Fibroblast of skin of right quadriceps (primary cell): ENCODE measurements at places on chromosomes 12 and 14.

DNA sequence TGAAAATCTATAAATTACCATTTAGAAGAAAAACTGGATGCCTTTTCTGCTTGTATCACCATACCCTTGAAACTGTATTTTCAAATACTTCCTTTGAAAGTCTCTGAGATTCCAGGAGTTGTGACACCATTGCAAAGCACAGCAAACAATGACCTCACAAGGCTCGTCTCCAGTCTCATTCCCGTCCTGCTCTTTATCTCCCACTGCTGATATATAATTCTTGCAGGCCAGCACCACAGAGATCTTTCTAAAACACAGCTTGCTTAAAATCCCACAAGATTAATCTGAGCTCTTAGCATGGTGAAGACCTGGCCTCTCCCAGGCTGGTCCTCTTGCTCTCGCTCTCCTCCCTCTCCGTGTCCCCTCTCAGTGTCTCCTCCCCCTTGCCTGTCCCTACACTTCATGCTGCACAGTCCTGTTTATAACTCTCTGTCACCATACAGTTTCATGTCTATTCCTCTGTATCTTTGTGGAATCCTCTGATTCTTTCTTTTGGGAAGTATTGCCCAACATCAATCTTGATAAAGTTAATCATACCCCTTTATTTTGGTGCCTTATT, 51.8 kb downstream of the ZFYVE21 start:
- DNase-seq, result no peak

DNA sequence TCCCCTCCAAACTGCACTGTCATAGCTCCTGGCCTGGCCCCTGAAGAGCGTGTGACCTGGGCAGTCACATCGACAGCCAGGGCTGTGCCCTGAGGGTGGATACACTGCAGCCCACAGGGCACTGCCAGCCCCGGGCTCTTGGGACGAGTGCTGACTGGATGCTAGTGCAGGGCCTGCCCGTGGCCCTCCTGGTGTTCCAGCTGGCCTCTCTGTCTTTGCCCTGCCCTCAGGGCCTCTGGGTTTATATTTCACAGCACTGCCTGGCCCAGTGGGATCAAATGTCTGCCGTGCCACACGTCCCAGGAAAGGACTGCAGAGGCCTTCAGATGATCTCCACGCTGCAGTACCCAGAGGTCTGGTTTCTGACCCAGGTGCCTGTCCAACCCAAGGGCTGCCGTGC, 10.1 kb upstream of the CCDC197 start:
- no peak for DNase-seq

DNA sequence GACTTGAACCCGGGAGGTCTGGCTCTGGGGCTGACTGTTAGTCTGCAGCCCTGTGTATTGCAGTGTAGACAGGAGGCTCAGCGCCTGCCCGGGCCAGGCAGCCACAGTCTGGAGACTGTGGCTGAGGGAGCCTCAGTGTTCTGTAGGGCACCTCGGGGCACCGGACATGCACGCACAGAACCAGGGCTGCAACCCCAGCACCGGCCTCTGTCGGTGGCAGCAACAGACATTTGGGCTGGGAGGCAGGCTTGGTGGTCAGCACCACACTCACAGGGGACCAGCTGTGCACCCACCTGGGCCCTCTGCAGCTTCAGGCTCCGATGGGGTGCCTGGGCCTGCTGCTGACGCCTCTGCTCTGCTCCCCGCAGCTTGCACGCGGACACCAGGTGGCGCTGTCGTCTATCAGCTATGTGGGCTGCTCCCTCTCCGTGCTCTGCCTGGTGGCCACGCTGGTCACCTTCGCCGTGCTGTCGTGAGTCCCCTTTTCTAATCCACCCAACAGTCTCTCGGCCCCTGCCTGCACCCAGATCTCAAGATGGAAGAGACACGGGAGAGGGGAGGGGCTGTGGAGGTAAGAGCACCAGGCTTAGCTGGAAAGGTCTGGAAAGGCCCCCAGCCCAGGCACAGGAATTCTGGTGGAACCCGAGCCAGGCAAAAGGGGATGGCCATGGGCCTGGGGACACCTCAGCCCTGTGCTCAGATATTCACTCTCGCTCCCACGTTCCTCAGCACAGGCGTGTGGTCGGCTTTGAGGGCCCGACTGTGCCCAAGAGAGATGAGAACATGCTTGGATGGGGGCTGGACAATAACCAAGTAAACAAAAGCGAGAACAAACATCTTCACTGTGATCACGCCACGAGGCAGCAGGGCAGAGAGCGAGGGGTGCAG, 151.0 kb downstream of the ADGRD1 start:
- peak; percentile 62 for DNase-seq

GRCh38 chr14:104977681-104978653, at the start of gene AHNAK2:
TSS of gene AHNAK2 (minus strand) at chr14:104978374. CDS start at chr14:104978237, 137 bp downstream.
- DNase-seq, result peak; percentile 61

DNA sequence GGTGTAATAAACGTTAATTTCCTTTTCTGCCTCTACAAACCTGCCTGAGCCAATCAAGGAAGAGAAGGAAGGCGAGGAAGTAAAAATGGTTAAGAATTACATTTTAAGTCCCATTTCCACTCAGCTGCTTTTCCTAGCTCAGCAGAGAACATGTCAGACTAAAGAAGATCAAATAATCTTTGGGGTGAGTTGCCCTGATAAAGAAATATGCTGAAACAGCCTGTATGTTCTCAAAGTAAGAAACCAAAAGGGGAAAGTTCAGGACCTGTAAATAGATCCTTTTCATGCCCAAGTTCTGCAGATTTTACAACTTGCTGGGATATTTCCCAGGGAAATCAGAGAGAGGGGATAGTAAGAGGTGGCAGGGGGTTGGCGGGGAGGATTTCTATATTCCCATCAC, 55.5 kb downstream of the PHLDA1 start:
- DNase-seq, result no peak

GRCh38 chr12:48954841-48955501, 2.3 kb downstream of the ARF3 start:
- no peak for DNase-seq

DNA sequence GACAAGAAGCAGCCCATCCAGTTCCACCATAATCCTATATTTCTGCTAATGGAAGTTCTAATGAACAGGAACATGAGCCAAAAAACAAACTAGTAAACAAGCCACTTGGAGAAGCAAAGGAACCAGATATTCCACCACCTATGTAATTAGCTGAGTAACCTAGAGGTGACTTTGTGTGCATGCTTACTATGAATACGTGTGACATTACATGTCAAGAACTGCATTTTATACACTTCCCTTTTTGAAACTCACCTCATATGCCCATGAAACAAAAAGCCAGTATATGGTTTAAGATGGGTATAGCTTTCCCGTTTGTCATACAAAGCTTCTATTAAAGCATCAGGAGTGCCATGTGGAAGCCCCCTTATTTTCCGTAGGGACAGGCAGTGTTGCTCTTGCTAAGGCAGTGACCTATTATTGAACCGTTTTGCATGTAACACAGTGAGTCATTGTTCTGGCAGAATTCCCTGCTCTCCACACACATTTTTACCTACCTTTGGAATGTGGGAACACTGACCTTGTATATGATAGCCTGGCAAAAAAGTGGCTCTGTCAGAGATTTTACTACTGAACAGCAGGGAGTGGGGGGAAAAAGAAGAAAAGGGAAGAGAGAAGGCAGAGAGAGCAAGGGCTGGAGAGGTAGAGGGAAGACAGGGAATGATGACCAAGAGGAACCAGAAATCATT, 34.8 kb upstream of the FRMD6 start:
- DNase-seq, result peak; percentile 98

GRCh38 chr12:131818821-131819585, 9.2 kb upstream of the MMP17 start:
- no peak for DNase-seq

- DNase-seq, result no peak
Observed at GRCh38 chr12:83168751-83169150, 482.0 kb downstream of the TMTC2 start.

DNA sequence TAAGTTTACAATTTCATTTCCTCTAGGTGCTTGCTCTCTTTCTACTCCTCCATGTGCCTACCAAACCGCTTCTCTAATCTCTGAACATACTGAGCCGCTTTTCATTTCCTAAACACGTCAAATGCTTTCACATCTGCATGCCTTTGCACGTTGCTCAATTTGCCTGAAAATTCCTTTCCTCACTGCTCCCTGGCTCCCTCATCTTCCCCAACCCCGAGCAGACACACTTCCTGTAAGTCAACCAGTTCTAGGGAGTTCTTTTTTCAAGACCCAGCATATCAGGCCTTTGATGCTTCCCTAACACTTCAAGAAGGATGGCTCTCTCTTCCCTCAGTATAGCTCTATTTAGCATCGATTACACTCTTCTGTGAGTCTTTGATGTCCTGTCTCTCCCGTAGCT, 50.3 kb downstream of the LMO3 start:
- DNase-seq, result peak; percentile 34

GRCh38 chr14:75295061-75295461, 16.4 kb downstream of the FOS start:
- peak; percentile 92 for DNase-seq

DNA sequence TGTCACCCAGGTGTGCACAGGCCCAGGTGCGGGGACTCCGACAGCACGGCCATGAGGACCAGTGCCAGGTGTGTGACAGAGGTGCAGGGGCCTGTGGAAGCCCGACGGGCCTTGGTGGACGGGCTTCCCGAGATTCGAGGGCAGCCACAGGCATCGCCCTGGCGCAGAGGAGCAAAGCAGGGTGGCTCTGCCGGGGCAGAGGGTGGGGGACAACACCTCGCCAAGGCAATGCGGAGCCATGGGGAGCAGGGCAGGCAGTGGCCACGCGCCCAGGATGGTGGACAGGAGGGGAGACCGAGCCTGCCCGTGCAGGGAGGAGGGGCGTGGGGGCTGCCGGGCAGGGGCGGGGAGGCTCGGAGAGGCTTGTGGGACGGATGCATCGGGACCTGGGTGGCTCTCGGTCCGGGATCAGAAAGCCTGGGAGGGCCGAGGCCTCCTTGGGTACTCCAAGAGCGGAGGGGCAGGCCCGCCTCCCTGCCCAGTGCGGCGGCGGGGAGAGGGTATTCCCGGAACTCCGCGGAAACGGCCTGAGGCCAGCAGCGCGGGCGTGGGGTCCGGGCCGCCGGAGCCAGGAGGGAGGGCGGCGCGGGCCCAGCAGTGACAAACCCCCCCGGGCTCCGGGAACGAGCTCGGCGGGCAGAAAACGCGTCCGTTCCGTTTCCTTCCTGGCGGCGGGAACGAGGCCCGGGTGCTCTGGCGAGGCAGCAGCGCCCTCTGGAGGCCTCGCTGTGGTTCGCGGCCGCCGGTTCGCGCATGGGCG, 1.6 kb downstream of the TMEM121 start:
- peak; percentile 73 for DNase-seq

DNA sequence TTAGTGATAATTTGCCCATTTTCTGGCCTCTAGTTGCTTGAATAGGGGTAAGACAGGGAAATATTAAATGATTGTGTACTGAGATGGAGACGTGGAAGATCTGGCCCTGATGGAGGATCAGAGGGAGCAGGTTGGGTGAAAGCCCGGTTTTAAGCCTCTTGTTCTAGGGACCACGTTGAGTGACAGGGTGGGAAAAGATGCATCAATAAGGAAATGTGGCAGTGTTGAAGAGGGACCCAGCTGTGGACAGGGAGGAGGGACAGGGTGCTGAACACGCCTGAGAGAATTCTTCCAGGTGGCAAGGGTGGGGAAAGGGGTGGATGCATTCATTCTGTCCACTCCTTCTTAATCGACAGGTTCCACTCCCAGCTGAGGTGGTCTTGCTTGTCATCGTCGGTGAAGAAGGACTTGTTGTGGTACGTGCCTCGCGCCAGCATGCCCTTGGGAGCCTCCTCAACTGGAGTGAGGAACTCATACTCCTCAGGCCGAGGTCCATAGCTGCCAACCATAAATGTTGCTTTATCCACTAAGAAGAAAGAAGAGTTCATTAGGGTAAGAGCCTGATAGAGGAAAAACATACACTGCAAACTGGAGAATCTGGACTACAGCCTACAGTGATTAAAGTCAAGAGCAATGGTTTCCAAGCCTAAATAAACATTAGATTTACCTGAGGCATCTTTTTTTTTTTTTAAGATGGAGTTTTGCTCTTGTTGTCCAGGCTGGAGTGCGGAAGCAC, 4.0 kb upstream of the ERP27 start:
- DNase-seq, result no peak

- no peak for DNase-seq
Observed at GRCh38 chr12:45354399-45354798, 138.5 kb downstream of the ANO6 start.

DNA sequence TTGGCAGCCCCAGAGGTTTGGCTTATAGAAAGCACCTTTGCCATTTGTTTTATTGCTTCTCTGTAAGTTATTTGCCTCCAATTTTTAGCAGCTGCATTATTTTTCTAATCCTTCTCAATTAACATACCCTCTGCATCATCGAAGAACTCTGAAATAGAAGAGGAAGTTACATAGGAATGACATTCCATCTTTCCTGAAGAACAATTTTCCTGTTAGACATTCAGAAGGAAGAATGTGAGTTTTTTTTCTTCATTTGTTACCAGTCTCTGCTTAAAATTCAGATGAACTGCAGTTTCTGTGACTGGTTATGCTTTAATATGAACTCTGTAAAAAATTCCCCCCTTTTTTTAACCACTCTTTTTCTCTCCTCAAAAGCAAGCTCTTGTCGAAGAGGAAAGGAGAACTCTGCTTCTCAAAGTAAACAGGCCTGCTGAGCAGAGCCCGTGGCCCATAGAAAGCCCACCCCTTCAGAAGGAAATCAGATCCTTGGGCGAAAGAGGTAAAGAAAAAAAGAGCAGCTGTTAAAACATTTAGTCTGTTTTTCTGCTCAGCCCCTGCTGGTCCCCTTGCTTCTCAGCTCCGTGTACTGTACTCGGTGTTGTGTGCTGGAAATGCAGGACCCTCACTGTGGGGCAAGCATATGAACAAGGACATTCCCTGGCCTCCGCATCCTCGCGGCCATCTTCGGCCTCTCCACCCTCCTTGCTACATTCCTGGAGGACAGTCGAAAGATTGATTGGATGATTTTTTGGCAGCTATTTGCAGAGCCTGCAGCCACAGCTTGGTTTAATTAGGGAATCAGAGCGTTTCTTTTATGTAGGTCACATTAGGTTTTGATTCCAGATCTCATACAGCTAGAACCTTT, 164.4 kb upstream of the LRIG3 start:
- DNase-seq, result peak; percentile 94

GRCh38 chr12:50564237-50564947, 59.6 kb downstream of the DIP2B start:
- DNase-seq, result no peak

DNA sequence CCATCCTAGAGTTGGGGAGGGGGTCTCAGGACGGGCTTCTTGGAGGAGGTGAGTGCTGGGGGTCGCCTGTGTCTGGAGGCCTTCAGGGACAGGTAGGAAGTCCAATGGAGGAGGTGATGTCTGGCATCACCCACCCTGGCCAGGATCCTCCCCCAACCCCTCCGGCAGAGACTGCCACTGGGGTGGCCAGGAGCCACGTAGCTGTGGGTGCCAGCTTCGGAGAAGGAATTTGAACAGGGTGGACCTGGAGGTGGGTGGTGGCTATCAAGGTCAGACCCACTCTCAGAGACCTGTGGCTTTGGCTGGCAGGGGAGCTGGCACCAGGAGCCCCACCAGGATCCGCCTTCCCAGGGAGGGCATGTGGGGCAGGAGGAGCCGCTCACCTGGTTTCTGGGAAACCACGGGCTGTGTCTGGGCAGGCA, 9.1 kb downstream of the CEP170B start:
- no peak for DNase-seq

GRCh38 chr12:53736592-53736991, 9.3 kb upstream of the CALCOCO1 start:
- DNase-seq, result no peak
